T-cell (primary cell): ENCODE measurements at places on chromosomes 7 and 10.
A peak's percentile ranks its signal among the peaks of the same experiment; 100 is the strongest.

- no peak for DNase-seq
These were observed 425.6 kb downstream of the PAXIP1 start for GRCh38 chr7:154577141-154577873.

GRCh38 chr10:17023386-17024298 lies 106.0 kb downstream of the CUBN start:
- DNase-seq: peak; percentile 49

GRCh38 chr7:30605832-30606231 lies 11.2 kb downstream of the GARS1 start:
- DNase-seq: no peak

GRCh38 chr10:38070501-38070900 lies 23.6 kb upstream of the ZNF37A start:
- no peak for DNase-seq

DNA sequence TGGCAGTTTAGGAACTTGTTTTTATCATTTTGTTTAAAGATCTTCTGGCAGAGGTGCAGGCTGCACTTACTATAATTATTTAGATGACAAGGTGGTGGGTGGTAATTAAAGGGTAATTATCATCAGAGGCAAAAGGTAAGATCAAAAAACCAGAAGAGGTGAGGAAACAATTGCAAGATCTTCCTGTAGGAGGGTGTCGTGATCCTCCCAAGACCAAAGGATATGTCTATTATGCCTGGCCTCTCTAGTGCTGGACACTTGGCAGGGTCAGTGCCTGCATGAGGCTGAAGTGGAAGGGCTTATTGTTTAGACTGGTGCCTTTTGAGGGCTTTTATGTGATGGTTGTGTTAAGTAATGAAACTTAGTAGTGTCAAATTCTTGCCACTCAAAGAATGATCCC lies 1.8 kb upstream of the WAPL start:
- no peak for DNase-seq

DNA sequence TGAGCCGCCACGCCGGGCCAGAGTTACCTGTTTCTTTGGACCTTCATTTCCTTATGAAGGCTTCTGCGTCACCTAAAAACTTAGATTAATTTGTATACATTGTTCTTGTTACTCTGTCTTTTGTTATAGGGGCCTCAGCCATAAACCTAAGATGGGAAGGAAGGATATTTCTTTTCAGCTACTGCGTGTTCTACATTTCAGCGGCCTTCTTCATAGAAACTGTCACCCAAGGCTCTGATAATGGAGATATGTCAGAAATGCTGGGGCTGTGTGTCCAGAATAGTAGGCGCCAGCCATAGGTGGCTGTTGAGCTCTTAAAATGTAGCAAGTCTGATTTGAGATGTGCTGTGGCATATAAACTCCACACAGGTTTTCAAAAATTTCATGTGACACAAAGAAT lies 52.9 kb downstream of the HK1 start:
- DNase-seq: no peak

DNA sequence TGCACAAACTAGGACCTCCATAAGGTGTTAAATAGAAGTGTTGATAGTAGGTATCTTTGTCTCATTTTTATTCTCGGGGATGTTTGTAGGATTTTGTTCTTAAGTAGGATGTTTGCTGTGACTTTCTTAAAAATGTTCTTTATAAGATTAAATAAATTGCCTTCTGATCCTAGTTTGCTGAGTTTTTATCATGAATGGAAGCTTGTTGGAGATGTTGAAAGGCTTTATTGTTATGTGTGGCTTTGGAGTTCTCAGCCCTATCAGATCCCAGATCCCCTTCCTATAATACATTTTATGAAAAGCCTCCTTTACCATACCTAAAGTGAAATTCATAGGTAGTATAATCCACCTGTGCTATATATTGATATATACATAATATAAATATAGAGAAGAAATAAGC lies 40.1 kb downstream of the NHLRC2 start:
- no peak for DNase-seq
